Esophagus mucosa (tissue), 1 donor: ENCODE measurements at places on chromosomes 2 and 18.

- no peak for ATAC-seq
Measured at GRCh38 chr2:8378016-8378810, 303.6 kb upstream of the ID2 start.

- no peak for ATAC-seq
Measured at GRCh38 chr2:200411831-200412230, 98.0 kb downstream of the KCTD18 start.

DNA sequence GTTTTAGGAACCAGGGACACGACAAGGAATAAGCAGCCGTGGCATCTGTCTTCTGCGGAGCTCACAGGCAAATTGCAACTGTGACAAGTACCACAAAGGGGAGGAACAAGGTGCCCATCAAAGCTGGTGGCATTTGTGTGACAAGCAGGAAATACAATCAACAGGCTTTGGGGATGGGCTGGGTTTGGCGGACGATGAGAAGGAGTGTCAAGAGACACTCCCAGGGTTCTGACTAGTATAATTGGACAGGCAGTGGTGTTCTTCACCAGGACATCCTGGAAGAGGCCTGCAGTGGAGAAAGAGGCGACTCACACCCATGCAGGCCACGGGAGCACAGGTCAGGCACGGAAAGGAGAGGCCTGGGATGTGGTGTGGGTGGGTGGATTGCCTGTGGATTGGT lies 14.2 kb upstream of the SPATA3 start:
- peak; percentile 63 for ATAC-seq

- ATAC-seq: no peak
Measured at GRCh38 chr2:14292964-14293363, 339.6 kb upstream of the LRATD1 start.

DNA sequence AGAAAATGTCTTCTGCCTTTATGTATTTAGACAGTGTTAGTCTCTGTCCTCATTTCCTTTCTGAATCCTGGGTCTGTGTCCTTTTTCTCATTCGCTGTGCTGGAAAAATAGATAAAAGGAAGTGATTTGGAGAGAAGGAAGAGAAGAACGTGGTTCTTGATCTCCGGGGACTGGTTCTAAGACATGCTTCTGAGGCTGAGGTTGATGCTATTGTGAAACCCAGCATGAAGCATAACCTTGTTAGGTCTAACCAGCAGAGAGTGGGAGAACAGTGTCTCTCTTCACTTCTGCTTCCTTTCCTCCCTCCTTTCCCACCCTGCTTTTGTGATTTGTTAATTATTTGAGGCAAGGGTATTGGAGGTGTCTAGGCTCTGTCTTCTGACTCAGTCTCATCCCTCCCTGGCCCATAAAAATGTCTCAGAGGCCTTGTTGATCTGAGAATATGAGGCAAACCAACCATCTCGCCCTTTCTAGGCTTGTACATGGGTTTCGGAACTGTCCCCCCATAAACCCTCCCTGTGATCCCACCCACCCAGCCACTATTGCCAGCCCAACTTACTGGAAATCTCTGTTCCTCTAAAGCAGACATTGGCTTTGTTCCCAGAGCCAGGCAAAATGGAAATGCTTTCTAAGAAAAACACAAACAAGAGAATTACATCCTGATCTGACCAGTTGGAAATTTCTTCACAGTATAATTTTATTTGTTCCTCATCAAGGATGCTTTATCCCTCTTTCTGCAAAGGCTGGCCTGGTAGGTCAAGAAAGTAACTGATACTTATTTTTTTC lies 360.6 kb upstream of the TNP1 start:
- no peak for ATAC-seq

GRCh38 chr2:25587361-25587760 lies 86.0 kb downstream of the DTNB start:
- ATAC-seq: no peak

DNA sequence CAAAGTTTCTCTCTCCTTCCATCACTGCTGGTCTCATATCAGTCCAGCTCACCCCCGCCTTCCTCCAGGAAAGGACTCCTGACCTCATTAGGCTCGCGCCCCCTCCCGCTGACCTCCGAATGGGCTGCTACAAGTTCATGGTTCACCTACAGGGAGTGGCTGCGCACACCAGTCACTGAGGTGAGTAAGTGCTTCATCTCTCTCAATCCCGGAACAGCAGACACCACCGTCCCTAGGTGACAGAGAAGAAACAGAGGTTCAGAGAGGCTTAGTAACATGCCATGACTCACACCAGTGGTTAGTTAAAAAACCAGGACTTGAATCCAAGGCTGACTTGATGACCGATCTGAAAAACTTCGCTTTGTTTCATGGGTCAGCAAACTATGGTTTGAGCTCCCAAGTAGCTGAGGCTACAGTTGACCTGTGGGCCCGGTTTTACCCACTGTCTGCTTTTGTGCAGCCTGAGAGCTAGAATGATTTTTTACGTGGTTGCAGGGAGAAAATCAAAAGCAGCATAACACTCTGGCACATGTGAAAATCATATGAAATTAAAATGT lies 42.0 kb downstream of the ZFP36L2 start:
- ATAC-seq: peak; percentile 97

DNA sequence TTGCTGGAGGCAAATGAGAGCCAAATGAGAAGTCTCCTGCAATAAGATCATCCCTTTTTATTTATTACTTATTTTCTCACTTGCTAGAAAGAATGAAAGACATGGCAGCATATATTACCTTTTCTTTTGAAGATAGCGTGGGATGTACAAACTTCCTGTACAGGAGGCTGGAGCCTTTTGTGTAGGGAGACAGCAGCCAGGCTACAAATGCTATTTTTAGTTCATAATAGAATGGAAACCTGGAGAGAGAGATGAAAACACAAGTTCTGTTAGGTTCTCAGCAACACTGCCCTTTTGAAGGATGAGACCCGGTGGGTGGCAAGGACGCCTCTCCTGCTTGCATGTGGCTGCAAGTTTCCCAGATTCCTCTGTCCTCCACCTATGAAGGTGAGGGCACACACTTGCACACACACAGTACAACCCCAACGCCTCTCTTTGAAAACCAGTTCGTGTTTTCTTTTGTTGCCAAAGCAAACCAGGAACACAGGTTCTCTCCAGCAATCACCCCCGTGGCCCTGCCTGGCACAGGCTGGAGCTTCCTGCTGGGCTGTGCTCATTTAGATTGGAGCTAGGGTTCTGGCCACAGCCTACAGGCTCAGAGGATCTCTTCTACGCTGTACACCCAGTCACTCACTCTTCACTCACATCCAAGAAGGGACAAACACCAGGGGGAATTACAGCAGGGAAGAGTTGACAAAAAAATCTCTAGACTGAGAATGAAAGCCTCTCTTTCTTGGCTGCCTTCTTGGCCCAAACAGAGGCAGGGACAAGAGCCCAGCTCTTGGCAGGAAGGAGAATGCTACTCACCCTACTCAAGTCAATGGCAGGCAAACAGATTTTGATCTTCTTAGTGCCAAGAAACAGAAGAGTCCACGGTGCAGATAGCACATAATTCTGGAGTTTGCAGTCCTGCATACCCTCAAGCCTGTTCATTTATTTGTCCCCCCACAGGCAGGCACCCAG lies 55.6 kb downstream of the MRPL35 start:
- peak; percentile 95 for ATAC-seq

DNA sequence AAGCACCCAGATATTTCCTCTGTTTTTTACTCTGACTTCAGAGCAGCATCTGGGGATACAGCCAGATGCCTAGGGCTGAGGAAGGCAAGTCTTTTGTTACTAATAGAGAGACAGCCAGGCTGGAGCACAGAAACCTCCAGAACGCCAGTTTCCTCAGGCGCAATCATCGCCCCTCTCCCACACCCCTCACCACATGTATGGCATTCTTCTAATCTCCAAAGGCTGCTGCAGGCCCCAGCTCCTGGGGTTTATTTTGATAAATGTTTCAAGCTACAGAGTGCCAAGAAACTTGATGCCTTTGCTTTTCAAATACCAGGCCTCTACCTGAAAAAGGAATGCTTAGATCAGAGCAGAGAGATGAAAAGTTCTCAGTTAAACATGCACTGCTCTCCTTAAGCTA lies 283.6 kb downstream of the RBM43 start:
- ATAC-seq: no peak

DNA sequence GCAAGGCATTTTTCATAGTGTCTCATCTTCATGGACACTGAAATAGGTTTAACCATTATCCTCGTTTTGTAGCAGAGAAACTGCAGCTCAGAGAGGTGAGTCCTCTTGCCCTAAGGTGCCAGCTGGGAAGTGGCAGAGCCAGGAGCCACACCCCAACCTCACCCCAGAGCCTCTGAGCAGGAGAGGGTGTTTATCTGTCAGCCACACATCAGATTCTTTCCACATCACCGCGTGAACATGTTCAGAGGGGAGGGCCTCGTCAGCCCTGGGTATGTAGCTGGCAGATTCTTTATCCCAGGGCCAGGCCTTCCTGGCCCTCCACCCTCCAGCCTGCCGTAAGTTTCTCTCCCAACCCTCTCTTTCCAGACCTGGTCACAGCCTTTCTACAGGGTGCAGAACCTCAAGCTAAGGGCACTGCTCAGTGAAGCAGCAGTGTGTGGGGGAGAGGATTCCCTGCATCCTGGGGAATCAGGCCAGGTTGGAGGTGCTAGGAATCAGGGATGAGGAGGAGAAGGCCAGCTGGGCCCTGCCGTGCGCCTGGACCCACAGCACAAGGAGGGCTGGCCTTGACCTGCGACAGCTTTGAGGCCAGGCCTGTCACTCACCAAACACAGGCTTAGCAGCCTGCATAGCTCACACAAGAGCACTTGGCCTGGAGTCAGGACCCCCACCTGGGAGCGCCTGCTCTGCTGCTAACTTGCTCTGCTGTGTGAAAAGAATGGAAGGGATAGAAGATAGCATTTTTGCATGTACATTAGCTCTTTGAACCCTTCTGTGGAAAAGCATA lies 111.3 kb upstream of the MCFD2 start:
- peak; percentile 89 for ATAC-seq

- no peak for ATAC-seq
Measured at GRCh38 chr18:79871481-79872091, 73.8 kb downstream of the KCNG2 start.

DNA sequence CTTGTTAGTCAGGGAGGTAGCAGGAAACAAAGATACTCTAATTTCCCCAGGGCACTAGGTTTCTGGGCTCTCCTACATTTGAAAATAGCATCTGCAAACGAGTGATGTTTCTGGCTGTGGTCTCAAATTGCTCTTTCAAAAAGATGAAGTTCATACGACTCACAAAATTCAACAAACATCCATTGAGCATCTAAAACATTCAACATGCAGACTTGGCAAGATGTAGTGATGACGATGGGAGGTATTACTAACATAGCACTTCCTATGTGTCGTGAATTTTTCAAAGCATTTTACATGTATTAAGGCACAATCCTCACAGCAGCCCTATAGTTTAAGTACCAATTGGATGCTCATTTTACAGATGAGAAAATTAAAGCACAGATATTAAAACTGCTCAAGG lies 5.2 kb downstream of the CCBE1 start:
- no peak for ATAC-seq

GRCh38 chr2:10742666-10743065 lies 21.2 kb downstream of the ATP6V1C2 start:
- ATAC-seq: peak; percentile 29

GRCh38 chr2:48600917-48601316 lies 16.7 kb upstream of the GTF2A1L start:
- ATAC-seq: no peak

DNA sequence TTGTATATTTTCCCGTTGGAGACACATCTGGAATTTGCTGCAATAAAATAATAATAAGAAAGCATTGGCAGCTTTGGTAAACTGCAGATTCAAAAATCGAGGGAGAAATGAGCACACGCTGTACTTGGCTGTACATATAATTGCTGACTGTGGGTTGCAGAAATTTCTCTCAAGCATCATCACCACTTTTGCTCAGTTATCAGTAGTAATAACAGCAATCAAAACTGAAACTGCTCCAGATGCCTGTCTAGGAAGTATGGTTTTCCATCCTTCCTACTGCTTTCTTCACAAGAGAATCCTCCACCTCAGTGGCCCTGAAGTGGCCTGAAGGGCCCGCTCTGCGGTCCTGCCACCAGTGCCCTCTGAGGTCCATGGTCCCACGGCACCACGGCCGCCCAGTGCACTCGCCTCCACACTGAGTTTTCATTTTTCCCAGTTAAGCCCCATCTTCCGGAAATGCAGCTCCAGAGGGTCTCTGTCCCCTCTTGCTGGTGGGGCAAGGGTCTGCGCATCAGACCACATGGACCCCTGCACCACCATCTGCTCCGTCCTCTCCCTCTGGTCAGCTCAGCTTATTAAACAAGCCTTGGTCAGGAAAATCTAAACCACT lies 3.9 kb downstream of the DUSP28 start:
- ATAC-seq: no peak

DNA sequence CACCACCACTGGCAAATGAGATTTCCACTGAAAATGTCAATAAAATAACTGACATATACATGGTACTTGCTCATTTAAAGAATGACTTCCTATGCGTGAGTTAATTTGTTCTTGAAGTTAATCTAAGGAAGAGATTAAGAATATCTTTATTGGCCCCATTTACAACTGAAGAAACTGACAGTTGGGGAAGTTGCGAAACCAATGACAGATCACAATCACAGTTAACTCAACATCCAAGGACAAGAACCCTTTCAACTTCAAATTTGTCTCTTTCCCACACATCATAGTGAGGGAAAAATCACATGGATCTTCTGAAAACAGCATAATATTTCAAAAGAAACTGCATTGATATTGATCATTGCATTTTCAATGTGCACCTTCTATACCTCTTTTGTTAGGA lies 565.4 kb downstream of the IRS1 start:
- ATAC-seq: no peak

GRCh38 chr2:95234286-95234785 lies 27.0 kb downstream of the ZNF892 start:
- no peak for ATAC-seq

- ATAC-seq: no peak
Measured at GRCh38 chr18:486929-487740, 13.4 kb downstream of the COLEC12 start.

DNA sequence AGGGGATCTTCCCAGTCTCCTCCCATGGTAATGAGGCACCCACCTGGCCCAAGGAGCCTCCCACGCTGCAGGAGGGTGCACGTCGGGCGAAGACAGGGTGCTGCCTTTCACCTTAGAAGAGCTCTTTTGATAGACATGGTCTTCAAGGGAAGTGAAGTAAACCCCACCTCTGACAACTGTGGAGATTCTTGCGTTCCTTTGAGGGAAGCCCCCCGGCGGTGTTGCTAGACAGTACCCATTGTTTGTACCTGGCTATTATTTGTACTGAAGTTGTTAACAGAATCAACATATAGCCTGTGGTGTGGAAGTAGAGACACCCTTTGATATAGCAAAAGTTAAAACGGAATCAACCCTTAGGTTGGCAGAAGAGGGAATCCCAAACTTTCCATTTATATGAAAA lies 648.0 kb downstream of the GALR1 start:
- ATAC-seq: no peak

DNA sequence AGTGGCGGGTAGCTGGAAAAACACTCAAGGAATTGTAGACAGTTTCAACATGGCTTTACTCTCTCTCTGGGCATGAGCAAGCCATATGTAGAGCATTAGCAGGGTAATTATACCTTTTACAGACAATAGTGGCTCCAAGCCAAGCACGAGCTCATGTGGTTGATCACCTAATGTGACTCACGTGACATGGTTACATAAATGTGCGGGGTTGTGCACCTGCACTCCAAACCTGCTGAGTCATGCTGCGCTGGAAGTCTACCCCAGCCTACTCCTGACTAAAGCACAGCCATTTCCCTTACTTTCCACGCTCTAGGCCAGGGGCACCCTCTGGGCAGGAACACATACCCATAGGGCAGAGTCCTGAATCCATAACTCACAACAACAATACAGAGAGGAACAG lies 232.8 kb downstream of the MBD5 start:
- peak; percentile 53 for ATAC-seq
